ENCODE measurements at places on chromosomes 16 and 17.

DNA sequence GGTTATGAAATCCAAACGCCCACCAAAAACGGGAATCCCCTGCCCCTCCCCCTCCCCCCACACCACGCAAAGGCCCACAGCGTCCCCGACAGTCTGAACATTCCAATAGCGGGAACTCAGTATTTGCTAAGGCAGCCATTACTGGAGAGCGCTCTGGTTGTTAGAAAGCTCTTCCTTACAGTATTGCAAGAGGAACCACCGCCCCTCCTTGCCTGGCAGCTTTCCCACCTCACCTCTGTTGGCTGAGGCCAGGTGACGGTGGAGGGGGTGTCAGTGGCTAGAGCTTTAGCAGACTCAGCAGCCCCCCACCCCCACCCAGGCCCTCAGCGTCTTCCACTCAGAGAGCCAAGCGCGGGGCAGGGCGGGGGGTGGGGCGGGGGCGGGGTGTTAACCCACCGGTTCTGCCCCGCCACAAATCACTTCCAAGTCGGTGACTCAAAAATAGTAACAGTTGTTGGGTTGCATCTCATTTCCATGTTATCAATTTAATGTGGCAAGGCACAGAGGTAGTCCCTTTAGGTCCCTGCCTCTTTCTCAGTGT lies 2.2 kb upstream of the PLEKHH3 start:
- no peak for DNase-seq

- DNase-seq = peak; percentile 91
These were observed 28.7 kb upstream of the MYOCD start for GRCh38 chr17:12637015-12637414.

DNA sequence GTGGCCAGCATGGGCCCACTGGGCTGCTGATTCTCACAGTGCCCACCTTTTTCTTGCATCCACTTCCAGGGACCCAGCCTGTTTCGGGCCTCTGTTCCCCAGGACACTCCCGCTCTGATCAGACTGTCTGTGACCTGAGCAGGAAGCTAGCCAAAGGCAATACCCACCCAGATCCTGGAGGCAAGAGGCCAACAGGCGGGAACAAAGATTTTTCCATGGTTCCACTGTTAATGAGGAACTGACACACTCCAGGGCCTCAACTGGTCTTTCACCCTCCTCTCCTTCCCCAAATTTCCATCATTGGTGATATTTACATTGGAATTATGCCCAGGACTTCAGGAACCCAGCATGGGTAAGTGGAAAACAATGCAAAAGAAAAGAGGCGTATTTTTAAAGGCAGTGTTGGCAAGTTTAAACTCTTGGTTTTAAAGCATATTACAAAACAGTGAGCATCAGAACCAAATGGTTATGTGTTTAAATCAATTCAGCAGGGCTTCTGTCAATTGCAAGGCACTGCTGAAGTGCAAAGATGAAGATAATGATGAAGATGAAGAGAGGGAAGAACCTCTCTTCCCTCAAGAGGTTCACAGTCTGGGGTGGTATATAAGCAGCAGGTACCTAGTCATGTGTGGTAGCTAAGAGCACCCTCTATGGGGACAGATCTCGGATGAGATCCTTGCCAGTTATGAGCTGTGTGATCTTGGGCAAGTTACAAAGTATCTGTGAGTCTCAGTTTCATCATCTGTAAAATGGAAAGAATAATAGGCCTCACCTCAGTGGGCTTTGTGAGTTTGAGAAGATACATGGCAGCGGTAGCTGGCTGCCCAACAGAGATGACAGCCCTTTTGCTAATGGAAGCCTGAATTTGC lies 14.4 kb upstream of the ATP2A3 start:
- DNase-seq = no peak

- no peak for DNase-seq
These were observed 364.0 kb upstream of the EEF2KMT start for GRCh38 chr16:5461574-5461973.

- DNase-seq = no peak
These were observed 83.5 kb downstream of the XYLT1 start for GRCh38 chr16:17387256-17387655.

DNA sequence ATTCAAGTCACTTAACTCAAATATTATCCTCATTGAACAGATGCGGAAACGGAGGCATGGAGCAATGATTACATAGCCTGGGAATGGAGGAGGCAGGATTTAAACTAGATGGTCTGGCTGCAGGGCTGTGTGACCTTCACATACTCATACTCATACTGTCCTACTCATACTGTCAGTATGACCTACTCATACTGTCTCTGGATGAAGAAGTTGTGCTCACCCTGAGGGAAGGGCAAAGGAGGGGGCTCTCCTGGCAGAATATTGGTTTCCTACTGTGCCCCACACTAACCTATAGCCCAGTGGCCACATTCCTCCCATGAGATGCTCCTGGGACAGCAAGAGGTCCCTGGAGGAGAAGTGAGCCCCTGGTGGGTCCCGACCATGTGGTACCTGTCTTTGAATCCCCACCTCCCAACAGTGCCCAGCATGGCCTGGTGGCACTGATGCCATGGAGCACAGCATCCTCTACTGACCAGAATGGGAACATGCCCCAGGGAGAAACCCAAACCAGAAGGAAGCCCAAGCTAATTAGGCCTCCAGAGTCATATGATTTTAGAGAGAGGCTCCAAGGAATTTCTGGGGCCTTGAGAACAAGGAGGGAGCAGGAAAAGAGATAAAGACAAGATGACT lies 197.3 kb upstream of the SDK2 start:
- no peak for DNase-seq

GRCh38 chr17:4542003-4542725 lies 13.0 kb downstream of the MYBBP1A start:
- DNase-seq = no peak

- DNase-seq = peak; percentile 55
These were observed 146.8 kb downstream of the SEC14L1 start for GRCh38 chr17:77287432-77288068.

DNA sequence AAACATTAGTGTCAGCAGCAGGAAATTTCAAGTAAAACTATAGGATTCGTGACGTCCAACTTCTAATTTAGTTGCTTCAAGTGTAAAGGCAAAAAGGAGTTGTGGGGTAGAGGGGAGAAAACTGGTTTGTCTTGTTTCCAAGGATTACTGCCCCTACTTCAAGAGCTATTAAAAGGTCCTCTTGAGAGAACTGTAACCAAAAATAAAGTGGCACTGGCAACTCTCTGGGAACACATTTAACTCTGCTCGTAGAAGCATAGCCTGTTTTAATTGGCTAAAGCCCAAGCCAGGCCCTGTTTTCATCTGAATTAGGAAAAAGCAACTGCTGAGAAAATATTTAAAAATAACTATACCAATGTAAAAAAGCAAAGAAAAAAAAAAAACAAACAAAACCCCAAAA lies 51.8 kb upstream of the AKAP1 start:
- DNase-seq = no peak

- DNase-seq = peak; percentile 45
These were observed 60.2 kb downstream of the RAI1 start for GRCh38 chr17:17741349-17742023.

DNA sequence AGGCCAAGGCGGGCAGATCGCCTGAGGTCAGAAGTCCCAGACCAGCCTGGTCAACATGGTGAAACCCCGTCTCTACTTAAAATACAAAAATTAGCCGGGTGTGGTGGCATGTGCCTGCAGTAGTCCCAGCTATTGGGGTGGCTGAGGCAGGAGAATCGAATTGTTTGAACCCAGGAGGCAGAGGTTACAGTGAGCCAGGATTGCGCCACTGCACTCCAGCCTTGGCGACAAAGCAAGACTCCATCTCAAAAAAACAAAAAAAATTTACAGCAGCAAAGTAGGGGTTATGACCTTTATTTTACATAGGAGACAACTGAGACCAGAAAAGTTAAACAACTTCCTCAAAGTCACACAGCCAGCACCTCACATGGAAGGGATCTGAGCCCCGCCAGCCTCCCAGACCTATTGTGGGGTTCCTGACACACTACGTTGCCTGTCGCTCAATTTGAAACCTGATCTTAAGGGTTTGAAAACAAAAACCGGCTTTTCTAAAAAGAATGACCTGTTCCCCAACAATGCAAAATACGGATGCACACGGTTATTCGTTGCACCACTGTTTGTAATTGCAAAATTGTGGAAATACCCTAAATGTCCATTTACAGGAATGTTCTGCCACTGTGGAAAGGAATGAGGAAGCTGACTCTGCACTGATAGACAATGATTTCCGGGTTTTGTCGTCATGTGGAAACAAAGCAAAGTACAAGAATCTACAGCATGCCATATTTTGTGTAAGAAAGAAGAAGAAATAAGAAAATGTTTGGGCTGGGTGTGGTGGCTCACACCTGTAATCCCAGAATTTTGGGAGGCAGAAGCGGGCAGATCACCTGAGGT lies 77.2 kb downstream of the CNGB1 start:
- peak; percentile 19 for DNase-seq

DNA sequence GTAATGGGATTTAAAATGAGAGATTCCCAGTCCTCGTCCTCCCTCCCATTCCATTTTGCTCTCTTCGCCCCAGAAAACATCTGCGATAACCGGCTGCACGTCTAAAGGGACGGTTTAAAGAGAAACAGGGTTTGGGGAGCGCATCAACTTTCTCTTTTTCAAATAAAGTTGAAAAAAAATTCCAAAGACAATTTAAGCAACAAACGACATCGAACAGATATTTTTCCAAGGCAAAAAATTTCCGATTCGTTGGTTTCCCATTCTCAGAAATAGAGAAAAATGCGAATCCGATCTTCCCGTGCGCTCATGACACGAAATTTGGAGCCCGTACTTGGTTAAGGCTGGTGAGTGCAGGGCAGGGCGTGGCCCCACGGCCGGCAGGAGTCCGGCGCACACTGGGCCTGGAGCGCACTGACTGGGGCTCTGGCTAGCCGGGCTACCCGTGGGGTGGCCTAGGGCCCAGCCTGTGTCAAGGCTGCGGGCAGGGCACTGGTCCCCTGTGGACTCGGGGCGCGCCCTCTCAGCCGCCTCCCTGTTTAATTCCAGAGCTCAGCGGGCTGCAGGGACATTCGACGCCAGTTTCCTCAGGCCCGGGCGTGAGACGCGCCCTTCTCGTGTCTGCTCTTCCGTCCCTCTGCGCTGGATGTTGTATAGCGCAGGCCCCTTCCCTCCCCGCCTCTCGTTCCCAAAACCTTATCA lies 17.9 kb upstream of the ZFHX3 start:
- DNase-seq = peak; percentile 51

DNA sequence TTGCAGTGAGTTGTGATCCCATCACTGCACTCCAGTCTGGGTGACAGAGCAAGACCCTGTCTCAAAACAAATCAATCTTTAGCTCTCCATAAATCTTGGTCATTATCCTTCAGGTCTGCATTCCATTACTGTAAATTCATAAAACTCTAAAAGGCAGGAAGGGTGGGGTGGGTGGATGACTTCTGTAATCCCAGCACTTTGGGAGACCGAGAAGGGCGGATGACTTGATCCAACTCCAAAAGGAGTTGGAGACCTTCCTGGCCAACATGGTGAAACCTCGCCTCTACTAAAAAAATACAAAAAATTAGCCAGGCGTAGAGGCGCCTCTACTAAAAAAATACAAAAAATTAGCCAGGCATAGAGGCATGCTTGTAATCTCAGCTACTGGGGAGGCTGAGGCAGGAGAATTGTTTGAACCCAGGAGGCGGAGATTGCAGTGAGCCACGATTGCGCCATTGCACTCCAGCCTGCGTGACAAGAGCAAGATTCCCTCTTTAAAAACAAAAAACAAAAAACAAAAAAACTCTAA lies 2.2 kb upstream of the UBE2Z start:
- no peak for DNase-seq

GRCh38 chr17:3772764-3773163 lies 28.2 kb downstream of the ITGAE start:
- DNase-seq = no peak

DNA sequence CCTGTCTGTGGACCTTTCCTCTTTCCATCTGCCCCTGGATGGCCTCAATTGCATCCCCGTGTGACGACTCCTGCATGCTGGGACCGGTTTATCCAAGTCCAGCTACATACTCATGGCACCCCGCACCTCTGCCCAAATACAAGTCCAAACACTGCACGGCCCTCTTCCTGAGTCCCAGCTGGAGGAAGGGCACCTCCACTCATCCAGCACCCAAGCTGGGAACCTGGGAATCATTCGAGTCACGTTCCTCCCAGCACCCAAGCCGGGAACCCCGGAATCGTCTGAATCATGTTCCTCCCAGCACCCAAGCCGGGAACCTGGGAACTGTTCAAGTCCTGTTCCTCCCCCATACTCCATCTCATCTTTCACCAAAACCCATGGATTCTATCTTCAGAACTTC lies 10.2 kb downstream of the TRARG1 start:
- no peak for DNase-seq

DNA sequence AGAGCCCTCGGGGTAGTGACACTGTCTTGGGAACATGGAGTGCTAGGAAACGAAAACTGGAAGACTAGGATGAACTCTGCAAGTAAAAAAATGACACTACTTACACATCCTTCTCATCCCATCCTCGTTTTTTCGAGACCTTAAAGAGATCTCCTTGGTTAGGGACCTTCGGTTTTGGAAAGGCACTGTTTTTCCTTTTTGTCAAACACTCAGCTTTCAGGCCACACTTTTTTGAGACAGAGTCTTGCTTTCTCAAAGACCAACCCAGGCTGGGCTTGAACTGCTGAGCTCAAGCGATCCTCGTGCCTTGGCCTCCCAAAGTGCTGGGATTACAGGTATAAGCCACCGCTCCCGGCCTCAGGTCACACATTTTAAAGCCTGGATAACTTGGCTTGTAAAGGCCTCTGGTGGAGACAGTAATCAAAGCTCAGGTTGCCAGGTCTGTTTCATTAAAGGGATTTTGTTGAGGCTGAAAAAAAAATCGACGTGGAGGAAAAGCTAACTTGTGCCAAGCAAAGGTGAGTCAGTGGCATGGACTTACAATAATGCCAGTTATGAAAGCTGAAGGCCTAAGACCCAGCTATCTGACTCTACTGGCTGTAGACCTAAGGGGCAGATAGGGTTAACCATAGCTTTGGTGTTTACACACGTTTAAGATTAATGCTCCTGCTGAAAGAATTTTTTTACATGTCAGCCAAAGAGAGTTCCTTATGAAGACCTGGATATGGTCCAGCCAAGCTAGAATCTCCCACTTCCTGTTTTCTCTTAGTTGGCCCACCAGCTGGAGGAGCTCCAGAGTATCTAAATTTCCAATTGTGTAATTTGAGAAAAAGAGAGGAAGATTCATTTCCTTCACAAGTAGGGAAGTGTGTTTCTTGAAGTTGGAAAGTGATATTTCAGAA lies 823 bp downstream of the NBR1 start:
- DNase-seq = peak; percentile 89

DNA sequence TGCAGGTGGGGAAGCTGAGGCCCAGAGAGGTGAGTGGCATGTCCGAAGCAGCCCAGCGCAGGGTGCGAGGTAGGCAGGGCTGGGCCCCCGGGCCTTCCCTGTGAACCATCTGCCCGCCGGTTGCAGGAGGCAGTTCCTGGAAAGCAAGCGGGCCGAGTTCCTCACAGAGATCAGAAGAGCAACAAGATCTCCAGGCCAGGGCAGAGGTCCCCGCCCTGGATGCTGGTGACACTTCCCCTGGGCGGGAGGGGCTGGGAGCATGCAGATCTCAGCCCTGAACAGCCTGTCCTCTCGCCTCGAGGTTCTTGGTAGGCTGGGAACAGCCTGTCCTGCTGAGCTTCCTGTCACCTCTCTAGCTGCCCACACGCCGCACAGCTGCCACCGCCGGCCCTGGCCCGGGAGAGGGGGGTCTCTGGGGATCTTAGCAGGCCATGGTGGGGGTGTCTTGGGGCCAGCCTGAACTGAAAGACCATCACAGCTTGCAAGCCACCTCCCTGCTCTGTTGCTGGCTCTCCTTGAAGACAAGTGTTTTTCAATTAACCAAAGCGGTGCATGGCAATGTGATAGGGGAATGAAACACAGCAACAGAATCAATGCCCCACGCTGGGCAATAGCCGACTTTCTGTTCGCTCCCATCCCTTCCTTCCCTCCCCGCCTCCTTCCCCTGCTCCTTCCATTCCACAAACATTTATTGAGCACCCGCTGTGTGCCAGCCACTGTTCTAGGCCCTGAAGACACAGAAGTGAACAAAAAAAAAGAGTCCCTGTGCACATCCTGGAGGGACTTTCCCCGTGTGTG lies 31.7 kb downstream of the SOCS1 start:
- DNase-seq = peak; percentile 43

Measured in muscle of back (tissue), 13 donors.